Activated CD4-positive, alpha-beta T cell treated with anti-CD3 and anti-CD28 coated beads, Interleukin-2, amount 10 ng/mL, durations not matched to agents 7 days and 5 days (primary cell): ENCODE measurements at places on chromosomes 11 and 22. TPM values are rescaled to one million over a fixed set of nuclear protein-coding genes. Genes with fewer than 3 reads are reported as not detected.

CRYBB2 gene
- total RNA-seq: 0.45 TPM

DNA sequence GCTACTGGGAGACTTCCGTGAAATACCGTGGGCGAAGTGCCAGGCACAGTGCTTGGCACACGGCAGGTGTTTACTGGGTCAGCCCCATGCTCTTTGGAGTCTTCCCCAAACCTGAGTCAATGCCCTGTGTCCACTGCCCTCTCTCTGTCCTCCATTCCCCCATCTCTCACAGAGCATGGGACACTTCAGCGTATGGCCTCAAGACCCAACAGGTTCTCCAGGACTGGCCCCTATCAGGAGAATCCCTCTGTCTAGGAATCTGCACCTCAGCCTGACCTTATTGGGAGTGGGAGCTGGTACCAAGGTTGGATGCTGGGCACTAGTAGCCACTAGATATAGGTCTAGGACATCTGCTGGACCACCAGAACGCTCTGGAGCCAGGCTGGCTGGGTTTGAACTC lies 67.2 kb upstream of the LMO1 start:
- H3K27ac ChIP-seq: no peak overlapping the region
- DNase-seq: no peak
- peaks cover 3% of the 10 kb centered on the region for H3K4me1 ChIP-seq
- no peak overlapping the region for H3K4me3 ChIP-seq
- H3K36me3 ChIP-seq: no peaks in the 10 kb centered on the region

DNA sequence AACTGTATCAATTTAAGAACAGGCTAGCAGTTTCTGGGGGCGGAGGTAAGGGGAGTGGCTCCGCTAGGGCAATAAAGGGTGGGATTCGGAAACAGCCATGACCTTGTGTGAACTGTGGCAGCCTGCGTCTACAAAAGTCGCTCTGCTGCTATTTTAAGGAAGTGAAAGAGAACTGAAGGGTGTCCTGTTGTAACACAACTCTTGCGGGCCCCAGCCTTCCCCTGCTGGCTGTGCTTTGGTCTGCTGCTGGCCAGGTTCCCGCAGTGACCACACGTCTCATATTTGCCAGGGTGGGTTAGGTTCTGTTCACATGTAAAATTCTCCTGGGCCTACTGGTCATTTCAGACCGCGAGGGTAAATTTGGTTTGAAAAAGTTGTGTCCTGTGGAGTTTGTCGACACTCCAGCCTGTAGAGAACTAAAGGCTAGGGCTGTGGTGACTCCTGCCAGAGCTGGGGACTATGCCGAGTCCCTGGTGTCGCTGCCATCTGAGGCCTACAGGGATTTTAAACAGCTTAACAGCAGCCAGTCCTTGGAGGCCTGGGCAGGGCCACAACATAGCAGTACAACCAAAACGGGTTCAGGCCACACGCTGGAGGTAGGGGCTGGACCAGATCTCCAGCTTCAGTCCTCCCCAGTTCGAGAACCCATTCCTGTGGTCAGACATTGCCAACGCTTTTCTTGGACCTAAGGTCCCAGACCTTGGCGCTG lies 1.1 kb upstream of the PPFIBP2 start:
- peaks cover 13% of the 10 kb centered on the region for H3K27me3 ChIP-seq
- peak; percentile 17 for DNase-seq
- H3K4me3 ChIP-seq: peak overlapping the region; percentile 90
- H3K36me3 ChIP-seq: peaks cover 15% of the 10 kb centered on the region

DNA sequence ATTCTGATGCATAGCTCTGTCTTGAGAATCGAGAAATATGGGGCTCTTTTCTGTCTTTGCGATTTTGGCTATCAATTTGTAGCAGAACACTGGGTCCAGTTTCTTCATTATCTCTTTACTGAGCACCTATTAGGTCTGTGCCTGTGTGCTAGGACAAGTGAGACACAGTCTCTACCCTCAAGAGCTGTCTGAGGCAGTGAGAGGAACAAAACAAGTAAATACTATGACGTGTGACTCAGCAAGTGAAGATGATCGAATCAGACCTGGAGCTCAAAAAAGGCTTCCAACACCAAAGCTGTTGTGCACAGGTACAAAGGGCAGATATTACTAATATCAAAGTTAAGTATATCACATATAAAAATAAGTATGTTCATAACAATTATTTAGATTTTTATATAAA lies 52.4 kb downstream of the LGR4 start:
- H3K4me3 ChIP-seq: no peak overlapping the region
- H3K27ac ChIP-seq: no peak overlapping the region
- no peaks in the 10 kb centered on the region for H3K4me1 ChIP-seq
- H3K36me3 ChIP-seq: no peaks in the 10 kb centered on the region

DNA sequence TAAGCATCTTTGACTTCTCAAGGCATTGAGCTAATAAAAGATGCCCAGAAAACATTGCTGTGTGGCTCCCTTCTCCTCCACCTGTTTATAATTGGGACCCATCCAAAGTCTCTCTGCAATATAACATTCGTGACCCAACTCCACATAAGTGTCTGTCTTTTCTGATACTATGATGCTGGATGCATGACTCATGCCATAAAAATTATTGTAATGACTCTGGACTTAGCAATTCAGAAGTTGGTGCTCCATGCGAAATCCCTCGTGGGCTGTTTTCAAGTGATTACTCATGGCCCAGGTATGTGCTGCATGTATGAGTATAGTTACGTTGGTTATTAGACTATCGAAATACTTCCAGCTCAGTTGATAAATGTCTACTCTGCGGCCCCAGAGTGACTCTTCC lies 11.7 kb downstream of the FJX1 start:
- no peak for DNase-seq
- H3K4me1 ChIP-seq: no peaks in the 10 kb centered on the region
- H3K27ac ChIP-seq: no peak overlapping the region
- H3K27me3 ChIP-seq: peaks cover 48% of the 10 kb centered on the region
- no peak overlapping the region for H3K4me3 ChIP-seq

DNA sequence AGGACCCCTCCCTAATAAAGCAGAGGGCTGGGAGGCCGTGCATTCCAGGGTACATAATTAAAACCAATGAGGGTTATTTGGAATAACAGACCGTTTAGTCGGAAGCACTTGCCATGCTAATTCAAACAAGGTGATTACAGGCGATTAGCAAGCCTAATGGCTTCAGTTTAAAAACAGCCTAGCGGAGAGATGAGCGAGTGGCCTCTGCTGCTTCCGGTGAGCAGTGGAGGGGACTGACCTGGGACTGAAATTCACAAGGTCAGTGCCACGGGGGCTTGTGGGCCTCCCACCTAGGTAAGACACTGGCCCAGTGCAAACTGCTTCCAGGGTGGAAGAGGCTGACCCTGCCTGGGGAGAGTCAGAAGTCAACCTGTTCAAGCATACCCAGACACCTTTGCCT lies 56.8 kb upstream of the ALX4 start:
- no peaks in the 10 kb centered on the region for H3K36me3 ChIP-seq
- H3K4me3 ChIP-seq: no peak overlapping the region
- no peak overlapping the region for H3K27ac ChIP-seq
- H3K27me3 ChIP-seq: no peaks in the 10 kb centered on the region
